Panc1 (cell line): ENCODE measurements at places on chromosomes 13 and 19. TPM values are rescaled to one million over a fixed set of nuclear protein-coding genes. Genes with fewer than 3 reads are reported as not detected.

GRCh38 chr19:10271543-10272086 is 695 bp downstream of the ICAM1 start:
- H3K27me3 ChIP-seq, result no peaks in the 10 kb centered on the region
- DNase-seq, result no peak
- peak overlapping the region; percentile 91 for H3K27ac ChIP-seq
- H3K36me3 ChIP-seq, result no peaks in the 10 kb centered on the region; the same call in 1 of the 2 replicates
- peaks cover 4% of the 10 kb centered on the region for H3K4me1 ChIP-seq
- peak overlapping the region; percentile 55 for H3K4me3 ChIP-seq

DNA sequence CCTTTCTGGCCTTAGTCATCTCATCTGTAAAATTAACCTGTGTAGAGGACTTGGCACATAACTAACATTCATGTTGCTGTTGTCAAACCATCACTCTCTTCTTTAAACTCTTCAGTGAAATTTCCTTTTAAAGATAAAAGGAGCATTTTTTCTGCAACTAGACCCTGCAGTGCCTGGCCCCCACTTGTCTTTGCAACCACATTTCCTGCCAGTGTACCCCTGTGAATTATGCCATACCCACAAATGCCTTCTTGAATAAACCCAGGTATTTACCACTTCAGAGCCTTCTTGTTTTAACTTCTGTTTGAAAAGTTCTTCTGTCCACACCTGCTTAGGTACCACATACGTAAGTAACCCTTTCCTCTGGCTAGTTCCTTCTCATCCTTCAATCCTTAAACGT is 118.8 kb downstream of the CDK8 start:
- DNase-seq, result no peak
- H3K27me3 ChIP-seq, result no peaks in the 10 kb centered on the region
- no peaks in the 10 kb centered on the region for H3K4me1 ChIP-seq
- H3K36me3 ChIP-seq, result no peaks in the 10 kb centered on the region
- H3K4me3 ChIP-seq, result no peak overlapping the region

GRCh38 chr13:97539651-97540610 is 106.0 kb downstream of the RAP2A start:
- no peaks in the 10 kb centered on the region for H3K27me3 ChIP-seq
- no peak overlapping the region for H3K27ac ChIP-seq

DNA sequence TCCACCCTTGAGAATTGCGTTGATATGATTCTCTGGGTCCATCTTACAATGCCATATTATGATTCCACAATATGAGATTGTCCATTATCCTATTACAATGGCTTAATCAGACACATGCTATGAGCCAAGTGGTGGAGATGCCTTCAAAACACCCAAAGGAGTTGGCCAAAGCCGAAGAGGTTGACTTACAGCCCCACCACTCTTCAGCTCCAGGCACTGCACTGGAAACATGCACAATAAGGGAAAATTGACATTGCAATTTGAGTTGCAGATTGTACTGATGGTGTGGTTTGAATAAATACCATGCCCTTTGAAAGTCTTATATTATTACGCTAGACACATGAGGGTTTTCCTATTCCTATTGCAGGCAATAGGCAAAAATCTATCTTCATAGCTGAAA is 75.4 kb upstream of the TNFSF11 start:
- no peak overlapping the region for H3K27ac ChIP-seq
- no peaks in the 10 kb centered on the region for H3K4me1 ChIP-seq

DNA sequence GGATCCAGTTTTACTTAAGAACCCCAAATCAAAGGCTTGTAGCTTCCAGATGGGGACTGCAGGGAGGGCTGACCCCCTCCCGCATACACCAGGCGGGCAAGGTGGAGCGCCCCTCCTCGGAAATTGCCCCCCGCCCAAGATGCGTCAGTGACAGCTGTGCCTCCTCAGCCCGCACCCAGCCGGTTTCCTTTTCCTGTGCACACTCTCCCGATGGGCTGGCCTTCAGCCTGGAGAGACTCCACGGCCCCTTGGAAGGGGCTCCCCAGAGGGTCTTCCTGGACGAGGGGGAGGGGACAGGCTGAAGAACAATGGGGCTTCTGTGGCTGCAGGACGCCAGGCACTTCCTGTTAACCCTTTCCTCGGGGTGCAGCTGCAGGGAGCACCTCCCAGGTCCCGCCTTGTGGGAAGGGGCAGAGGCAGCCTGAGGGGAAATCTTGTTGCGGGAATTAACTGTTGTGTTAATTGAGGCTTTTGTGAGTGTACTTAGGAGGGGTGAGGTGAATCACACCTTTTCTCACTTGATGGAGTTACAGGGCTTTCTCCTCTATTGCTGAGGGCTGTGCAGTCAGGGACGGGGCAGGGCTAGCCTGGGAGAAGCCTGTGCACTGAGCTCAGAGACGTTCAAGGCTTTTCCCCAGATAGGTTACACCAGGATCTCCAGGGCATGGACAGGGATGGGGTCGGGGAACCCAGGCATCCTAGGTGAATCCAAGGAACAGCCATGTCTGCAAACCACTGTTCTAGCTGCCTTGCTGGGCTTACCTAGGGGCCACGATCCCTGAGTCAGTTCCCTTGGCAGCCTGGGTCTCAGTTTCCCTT is 14.3 kb downstream of the IER2 start:
- peaks cover 55% of the 10 kb centered on the region for H3K4me1 ChIP-seq
- H3K27me3 ChIP-seq, result no peaks in the 10 kb centered on the region
- H3K27ac ChIP-seq, result peak overlapping the region; percentile 99
- peak overlapping the region; percentile 45 for H3K4me3 ChIP-seq
- H3K36me3 ChIP-seq, result no peaks in the 10 kb centered on the region
- no peak for DNase-seq

ARID3A gene
- 28.9 TPM for total RNA-seq

DNA sequence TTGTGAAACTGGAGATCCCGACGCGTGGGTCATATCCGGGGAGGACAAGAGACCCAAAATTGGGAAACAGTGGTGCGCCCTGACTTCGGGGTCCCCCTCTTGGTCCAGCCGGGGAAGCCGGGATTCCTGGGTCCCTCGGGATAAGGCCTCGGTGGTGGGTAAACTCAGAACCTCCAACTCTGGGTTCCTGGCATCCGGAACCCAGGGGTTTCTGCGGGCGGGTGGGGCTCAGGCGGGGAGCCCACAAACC is 688 bp downstream of the ZFP36 start:
- no peaks in the 10 kb centered on the region for H3K27me3 ChIP-seq
- peaks cover 7% of the 10 kb centered on the region for H3K36me3 ChIP-seq
- peak overlapping the region; percentile 92 for H3K27ac ChIP-seq
- H3K4me3 ChIP-seq, result peak overlapping the region; percentile 55
